ENCODE measurements at places on chromosomes 5 and 9.

GRCh38 chr9:124450241-124450924 lies at the start of gene ADGRD2:
Gene ADGRD2, plus strand, starts transcription at chr9:124450451. Its CDS starts 1,216 bp downstream, at chr9:124451667.
- DNase-seq: no peak

DNA sequence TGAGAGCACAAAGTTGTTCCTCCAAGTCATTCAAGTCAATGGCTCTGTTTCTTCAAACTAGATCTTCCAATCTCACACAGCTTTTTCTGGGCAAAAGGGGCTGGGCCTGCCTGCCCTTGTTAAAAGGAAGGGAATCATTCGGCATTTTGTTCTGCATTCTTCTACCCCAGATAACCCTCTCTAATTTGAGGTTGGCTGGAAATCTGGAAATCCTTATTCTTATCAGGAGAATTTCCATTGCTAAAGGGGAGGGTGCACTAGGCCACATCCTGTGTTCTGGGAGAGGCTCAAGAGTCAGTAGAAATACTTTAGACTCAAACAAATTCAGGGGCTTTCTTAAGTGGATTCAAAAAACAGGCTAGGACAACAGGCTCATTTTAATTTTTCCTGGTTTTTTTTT lies 384.7 kb upstream of the ZNF462 start:
- DNase-seq: no peak

DNA sequence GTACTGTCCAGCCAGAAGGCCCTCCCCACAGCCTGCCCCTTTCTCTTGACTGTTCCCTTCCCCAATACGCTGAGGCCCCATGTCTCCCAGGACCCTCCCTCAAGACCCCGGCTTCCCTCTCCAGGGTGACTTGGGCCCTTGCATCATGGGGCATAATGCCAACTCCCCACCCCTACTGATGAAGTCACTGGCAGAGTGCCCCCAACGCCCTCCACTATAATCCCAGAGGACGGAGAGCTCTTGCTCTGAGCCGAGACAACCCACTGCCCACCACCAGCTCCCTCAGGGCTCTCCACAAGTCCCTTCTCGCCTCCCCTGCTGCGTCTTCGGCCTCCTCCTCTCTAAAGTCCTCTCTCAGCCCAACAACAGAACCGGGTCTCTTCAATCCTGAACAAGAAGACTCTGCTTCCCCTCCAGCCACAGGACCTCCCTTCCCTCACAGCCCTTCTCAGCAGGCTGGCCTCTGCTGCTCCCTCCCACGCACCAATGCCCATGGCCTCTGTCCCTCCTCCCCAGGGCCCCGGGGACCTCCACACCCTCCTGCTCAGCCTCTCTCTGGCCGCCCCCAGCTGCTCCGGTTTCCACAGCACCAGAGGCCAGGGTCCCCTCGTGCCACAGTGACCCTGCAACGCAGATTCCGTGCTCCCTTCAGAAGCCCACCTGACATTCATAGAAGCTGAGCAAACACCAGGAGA lies 47.6 kb downstream of the ADAMTS2 start:
- DNase-seq: no peak

- DNase-seq: no peak
Measured at GRCh38 chr9:104143550-104143910, 49.4 kb downstream of the SMC2 start.

- DNase-seq: no peak
Measured at GRCh38 chr5:9951865-9952516, 297.7 kb downstream of the ATPSCKMT start.

- DNase-seq: no peak
Measured at GRCh38 chr5:95069948-95070347, 214.9 kb downstream of the MCTP1 start.

GRCh38 chr9:33964086-33964768 lies 84.5 kb downstream of the UBAP2 start:
- no peak for DNase-seq

DNA sequence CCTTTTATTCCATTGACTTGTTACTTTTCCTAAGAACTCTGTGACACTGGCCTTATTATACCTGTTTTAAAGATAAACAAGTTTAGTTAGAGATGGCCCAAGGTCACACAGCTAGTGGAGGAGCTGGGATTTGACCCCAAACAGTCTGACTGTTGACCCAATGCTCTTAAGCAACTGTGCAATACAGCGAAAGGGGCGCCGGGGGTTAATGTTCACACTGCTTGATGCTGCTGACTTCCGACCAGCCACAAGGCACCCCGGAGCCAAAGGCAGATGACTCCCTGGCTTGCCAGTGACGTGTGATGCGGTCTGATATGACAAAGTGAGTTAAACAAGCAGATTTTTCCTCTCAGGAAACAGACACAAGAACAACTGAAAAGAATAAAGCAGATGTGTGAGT lies 23.9 kb downstream of the PIK3R1 start:
- DNase-seq: peak; percentile 63

GRCh38 chr9:123940721-123941523 lies 11.0 kb upstream of the DENND1A start:
- no peak for DNase-seq

DNA sequence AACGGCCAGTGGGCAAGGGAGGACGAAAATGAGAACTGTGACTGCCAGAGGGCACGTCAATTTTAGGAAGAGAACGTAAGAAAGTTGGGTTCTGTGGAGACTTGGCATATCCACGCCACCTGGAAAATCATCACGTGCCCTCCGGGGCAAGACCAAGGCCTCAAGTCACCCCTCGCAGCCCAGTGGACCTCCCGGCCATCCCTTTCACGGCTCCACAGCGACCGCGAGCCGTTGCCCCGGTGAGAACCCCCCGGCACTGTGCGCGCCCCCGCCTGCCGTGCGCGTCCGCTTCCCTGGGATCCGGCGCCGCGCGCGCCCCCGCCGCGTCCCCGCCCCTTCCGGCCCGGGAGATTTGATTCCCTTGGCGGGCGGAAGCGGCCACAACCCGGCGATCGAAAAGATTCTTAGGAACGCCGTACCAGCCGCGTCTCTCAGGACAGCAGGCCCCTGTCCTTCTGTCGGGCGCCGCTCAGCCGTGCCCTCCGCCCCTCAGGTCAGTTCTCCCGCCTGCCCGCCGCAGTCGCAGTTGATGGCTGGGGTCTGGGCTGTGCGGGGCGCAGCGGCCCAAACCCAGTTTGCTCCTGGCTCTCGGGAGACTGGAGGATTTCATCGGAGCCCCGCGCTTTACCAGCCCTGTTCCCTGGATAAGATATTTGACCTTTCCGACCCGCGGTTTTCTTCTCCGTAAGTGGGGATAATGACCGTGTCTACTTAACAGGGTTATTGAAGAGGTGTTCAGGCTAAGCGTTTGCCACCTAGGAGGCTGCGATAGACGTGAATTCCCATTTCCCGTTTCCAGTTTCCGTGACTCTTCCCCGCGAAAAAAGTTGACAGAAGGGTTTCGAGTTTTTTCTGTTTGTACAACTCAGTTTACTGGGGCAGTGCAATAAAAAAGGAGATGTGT lies at the start of gene MELK:
Gene MELK (plus strand): TSS at position 381 of the 904 bp plus-strand sequence. CDS start 8,787 bp downstream, outside the sequence.
- peak; percentile 64 for DNase-seq

DNA sequence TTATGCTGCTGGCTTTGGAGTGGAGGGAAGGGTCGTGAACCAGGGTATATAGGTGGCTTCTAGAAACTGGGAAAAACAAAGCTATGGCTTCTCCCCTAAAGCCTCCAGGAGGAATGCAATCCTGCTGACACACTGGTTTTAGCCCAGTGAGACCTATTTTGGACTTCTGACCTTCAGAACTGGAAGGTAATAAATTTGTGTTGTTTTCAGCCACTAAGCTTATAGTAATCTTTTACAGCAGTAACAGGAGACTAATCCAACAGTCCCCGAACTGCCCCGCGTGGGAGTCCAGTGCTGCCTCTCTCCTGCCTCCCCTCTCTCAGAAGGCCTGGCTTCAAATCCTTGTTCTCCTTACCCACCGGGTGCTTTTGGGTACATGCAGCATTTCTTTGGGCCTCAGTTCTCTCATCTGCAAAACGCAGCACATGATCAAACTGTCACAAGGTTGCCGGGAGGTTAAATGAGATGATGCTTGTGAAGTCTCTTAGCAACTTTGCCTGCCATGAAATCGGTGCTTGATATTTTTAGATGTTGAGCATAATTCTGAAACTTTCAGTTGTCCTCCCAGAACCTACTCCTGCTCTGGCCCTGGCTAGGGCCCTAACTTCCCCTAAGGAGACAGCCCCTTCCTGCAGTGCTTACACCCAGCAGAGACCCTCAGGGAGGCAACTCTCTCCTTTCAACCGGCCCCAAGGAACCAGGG lies 127.3 kb upstream of the BOD1 start:
- DNase-seq: no peak

DNA sequence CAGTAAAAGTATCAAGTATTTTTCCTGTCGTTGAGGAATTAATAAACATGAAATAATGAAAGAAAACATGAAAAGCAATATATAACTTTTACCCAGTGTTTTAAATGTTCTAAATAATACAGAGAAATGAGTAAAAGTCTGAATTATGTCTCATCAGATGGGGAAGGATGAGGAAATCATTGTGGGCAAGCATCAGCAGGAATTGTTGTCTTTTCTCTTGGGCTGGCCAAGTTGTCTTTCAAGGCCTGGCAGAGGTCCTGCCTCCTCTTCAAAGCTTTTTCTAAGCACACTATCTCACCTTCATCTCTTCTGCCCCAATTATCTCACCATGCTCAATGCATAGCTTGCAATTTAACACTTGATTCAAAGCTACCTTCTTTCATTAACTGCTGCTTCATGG lies 41.9 kb downstream of the MOCS2 start:
- no peak for DNase-seq

DNA sequence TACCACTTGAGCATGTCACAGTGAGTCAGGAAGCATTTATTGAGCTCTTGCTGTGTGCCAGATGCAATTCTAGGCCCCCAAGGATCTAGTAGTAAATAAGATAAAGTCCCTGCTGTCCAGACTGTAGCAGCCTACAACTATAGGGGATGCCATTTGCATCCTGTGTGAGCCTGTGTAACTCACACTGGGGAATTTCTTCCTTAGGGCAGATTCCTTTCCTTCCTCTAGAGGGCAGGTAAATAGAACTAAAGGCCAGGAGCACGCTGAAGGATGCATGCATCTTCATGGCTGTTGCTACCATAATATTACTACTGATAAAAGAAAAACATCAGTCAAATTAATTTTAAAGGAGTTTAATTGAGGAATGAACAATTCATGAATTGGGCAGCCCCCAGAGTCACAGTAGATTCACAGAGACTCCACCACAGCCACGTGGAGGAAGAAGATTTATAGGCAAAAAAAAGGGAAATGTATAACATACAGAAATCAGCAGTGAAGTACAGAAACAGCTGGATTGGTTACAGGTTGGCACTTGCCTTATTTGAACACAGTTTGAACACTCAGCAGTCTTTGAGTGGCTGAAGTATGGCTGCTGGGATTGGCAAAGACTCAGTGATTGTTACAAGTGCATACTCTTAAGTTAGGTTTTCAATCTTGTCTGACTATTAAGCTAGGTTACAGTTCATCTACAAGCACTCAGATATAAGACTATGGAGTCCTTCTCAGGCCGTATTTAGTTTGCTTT lies 98.9 kb downstream of the ACTL7B start:
- DNase-seq: no peak

DNA sequence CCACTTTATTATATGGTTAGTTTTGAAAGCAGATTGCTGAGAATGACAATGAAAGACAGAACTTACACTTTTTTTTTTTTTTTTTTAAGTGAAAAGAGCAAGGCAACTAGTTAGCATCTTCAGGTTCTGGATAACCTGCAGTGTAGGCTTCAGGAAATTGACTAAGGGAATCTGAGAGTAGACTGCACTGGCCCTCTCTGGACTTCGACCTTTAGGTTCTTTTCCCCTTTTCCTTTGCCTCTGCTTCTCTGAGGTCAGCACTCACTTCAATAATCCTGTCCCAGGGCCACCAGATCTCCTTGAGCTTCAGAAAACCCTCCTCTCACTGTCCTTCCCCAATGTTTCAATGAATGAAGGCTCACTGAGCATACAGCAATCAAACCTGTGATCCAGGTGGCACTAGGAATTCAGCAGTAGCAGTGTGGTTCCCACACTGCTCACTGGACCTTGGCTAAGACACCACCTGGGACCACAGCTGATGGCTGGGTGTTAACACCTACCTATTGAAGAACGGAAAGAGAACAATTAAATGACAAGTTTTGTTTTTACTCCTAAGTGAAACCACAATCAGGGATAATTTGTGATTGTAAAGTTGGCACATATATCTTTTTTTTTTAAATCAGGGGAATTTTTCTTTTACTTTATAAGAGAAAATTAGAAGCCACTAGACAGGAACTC lies 85.8 kb upstream of the IL6ST start:
- DNase-seq: no peak

DNA sequence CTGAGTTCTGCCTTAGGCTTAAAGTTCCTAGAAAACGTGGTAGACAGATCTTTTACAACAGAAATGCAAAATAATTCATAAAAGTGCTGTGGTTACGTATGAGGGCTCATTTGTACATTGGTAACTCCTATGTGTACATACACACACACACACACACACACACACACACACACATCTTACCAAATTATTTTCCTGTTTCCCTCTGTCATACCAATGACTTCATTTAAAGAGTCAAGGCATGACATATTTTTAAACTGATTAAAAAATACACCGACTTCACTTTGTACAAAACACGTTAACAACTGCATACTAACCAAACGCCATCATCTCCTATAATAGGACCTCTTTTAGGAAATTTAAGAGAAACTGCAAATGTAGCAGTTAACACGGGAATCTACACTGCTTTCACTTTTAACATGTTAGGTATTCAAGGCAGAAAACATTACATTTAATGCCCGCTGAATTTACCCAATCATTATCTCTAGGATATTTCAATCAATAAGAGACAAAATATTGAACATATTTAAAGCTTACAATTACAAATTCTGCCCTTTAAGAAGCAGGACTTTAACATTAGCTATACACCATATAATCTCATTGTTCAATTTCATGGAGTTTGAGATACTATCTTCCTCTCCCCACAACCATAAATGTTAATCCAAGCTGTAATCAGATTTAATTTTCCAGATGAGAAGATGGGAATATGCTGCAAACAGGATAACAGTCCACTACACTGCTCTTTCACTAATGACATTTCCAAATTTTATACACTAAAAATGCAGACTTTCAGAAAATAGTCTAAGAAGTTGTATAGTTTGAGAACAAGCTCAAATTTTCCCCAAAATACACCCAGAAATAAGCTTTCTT lies 133.1 kb downstream of the DENND1A start:
- DNase-seq: no peak

GRCh38 chr5:143182901-143183820 lies 220.3 kb downstream of the NR3C1 start:
- DNase-seq: no peak

DNA sequence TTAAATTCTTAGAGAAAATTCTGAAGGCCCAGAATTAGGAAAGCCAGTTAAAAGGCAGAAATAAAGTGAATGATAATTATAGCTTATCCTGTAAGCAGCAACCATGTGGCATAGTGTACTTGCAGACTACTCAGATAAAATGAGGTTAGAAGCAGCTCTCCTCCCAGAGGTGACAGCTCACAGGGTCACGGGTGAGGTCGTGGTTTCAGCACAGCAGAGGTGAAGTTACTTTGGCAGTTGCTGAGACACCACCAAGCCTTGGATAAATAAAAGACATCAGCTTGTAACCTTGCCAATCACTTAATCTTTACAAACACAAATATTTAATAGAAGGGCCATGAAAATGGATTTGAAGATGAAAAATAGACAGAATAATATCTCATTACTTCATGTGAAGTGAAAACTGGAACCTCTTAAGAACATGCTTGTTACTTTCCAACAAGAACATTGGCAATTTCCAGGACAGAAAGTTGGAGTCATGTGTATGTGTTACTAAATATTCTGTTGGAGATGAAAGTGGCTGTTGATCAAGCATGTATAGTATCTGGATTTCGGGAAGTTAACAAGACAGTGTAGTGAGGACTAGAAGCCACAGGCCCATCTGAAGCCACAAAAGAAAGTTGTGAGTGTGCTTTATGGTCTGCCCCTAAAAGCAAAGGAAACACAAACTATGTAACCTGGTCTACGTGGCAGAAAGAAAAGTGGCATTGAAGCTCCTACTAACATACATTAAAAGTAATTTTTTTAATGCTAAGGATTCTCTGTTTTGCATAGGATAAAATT lies 134.4 kb downstream of the ERCC6L2 start:
- DNase-seq: peak; percentile 57
